ENCODE measurements at places on chromosomes 16 and 17. TPM values are rescaled to one million over a fixed set of nuclear protein-coding genes. Genes with fewer than 3 reads are reported as not detected.

- DNase-seq = no peak
Observed at GRCh38 chr16:1393613-1394176, 20.8 kb downstream of the UNKL start.

- no peak for DNase-seq
Observed at GRCh38 chr16:20946015-20946629, 45.6 kb downstream of the LYRM1 start.

GRCh38 chr16:75392906-75393305 lies 40.4 kb downstream of the CFDP1 start:
- DNase-seq = no peak

DNA sequence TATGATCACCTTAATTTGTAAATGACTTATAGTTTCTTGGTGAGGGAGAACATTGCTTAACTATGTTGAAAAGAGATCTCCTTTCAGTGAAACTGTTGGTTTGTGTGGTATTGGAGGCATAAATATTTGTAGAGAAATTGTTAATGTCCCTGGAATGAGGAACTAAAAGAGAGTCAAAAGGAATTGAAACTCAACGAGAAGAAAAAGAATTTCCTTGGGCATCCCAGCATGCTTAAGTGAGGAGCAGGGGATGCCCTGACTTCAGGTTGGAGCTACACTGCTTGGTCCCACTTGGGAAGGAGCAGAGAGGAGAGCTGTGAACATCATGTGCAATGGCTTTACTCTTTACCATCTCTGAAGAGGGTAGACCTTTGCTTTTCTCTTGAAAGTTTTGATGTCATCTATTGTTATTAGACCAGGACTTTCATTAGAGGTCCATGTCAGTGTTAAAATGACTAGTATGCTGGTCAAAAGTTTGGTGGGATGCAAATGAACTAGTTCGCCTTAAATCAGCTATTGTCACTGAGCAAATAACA lies 21.7 kb downstream of the KRT23 start:
- no peak for DNase-seq

DNA sequence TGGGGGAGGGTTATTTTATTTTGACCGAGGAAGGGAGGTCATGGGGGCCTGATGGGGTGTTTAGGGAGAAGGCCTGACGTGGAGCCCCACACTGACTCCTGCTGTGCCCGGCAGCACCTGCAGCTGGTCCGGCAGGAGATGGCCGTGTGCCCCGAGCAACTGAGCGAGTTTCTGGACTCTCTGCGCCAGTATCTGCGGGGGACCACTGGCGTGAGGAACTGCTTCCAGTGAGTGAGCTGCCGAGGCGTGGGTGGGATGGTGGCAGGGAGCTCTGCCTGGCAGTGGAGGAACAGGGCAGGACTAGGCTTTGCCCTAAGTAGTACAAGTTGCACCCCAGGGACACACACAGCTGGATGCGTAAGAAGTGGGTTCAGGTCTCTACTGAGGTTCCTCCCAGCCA lies 30.0 kb downstream of the NECAB2 start:
- no peak for DNase-seq

DNA sequence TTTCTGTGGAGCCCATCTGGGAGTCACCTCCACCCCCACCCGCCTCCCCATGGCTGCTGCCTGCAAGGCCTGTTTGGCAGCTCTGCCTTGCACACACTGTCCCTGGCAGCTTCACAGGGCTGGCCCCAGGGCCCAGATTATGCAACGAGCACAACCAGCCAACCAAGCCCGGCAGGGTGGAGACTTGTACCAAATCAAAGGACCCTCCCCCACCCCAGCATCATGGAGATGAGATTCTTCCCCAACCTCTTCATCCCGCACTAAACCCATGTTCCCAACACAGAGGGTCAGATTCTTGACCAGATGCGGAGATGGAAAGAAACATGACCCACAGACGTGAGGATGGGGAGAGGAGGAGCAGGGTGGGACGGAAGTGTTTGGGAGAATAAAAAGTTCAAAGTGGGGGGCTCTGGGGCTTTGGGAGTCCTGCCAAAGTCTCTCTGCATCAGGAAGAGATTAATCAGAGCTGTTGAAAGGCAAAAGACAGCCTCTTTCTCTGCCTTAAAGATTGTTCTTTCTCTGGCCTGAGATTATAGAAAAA lies 3.8 kb downstream of the SMARCD2 start:
- DNase-seq = peak; percentile 86

DNA sequence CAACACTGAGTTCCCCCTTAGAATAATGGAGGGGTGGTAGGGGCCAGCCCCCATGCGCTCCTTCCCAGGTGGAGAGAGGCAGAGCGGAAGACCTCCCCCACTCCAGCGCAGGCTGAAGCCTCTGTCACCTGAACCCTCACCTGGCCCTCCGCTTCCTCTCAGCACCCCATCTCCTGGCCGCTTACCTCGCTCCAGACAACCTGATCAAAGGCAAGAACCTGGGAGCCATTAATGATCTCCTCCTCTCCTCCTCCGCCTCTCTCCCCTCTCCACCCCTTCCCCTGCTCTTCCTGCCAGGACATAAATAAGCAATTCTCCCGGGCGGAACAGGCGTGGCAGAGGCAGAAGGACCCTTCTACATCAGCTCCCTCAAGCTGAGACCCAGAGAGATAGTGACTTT lies 110.2 kb upstream of the LHX1 start:
- DNase-seq = no peak

DNA sequence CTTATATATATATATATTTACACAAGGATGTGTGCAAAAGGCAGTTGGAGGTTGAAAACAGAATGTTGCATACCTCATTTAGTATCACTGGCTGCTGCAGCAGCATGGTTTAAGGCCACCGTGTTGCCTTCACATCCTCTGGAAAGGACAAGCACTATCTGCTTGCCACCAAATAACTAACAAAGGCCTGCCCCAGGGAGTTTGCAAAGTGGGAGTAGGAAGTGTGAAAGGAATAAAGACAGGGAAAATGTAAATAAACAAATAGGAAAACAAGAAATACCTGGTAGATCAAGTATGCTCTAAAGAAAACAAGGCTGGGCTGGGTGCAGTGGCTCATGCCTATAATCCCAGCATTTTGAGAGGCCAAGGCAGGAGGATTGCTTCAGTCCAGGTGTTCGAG lies 33.5 kb upstream of the GFOD2 start:
- no peak for DNase-seq

- DNase-seq = no peak
Observed at GRCh38 chr17:79793924-79794304, 3.0 kb downstream of the CBX8 start.

DNA sequence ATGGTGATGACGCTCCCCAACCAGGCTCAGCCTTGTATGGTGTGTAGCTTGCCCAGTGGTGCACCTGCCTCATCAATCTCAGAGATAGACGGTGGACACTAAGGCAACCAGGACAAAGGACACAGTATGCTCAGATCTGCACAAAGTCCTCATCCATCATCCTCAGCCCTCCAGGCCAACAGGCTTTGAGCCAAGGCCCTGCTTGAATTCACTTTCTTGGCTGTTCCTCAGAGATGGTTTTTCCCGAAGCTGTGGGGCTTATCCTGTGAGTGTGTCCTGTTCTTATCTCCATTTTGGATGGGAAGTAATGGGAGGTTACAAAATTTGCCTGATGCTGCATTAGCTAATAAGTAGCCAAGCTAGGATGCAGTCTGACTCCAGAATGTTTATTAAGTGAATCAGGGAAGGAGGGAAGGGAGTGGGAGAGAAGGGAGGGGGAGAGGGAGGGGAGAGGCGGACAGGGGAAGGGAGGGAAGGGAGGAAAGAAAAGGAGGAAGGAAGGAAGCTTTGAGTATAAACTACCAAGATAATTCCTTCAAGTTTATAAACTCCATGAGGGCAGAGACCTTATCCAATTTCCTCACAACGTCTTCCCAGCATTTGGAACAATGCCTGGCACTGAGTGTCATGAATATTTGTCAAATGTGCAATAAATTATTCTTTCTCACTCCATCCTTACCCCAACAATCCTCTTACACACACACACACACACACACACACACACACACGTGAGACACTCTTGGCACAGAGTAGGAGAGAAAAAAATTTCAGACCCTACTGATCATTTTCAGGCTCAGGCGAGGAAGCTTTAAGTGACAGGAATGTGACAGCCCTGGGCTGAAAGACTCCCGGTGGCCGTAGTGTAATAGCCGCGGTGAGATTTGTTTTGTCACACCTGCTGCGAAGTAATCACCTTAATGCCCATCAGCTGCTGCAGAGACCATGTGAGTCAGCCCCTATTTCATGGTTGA lies 84.3 kb downstream of the BMERB1 start:
- DNase-seq = peak; percentile 34

- peak; percentile 68 for DNase-seq
Observed at GRCh38 chr16:11181899-11182279, 74.1 kb downstream of the SOCS1 start.

DNA sequence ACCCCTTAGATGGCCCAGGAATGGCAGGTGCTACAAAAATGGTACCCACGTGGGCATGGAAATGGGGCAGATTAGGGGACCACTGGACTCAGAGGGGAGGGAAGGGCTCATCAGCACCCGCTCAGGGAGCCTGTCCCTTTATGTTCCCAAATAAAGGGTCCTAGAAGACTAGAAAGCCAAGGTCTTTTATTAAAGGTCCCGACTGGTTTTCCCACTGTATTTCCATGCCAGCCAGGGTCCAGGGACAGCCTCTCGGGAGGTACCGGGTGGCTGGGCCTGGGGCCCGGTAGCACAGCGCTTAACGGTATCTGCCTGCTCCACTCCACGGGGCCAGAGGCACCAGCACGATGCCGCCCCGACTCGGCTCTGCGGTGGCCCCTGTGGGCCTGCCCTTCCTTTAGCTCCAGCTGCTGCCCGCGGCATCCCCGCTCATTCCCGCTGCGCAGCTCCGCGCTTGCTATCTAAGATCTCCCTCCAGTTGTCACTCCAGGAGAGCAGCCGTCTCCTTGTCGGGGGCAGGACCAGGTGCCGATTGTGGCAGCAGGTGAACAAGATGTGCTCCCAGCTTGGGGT lies 1.4 kb downstream of the NT5C start:
- peak; percentile 82 for DNase-seq

DNA sequence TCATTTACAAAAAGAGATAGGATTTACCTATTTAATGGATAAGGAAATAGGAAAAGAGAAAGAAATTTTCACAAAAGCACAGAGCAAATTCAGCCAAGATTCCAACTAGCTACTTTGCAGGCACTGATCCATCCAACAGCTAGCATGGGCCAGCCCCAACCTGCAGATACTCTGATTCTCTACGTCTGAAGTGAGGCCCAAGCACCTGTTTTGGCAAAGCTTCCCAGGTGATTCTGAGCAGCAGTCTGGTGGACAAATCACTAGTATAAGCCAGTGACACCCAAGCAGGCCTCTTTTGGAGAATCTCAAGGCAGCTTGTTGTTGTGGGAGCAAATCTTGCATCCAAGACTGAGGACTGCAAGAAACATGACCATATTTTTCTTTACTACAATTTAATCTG lies 20.9 kb upstream of the CALB2 start:
- no peak for DNase-seq

DNA sequence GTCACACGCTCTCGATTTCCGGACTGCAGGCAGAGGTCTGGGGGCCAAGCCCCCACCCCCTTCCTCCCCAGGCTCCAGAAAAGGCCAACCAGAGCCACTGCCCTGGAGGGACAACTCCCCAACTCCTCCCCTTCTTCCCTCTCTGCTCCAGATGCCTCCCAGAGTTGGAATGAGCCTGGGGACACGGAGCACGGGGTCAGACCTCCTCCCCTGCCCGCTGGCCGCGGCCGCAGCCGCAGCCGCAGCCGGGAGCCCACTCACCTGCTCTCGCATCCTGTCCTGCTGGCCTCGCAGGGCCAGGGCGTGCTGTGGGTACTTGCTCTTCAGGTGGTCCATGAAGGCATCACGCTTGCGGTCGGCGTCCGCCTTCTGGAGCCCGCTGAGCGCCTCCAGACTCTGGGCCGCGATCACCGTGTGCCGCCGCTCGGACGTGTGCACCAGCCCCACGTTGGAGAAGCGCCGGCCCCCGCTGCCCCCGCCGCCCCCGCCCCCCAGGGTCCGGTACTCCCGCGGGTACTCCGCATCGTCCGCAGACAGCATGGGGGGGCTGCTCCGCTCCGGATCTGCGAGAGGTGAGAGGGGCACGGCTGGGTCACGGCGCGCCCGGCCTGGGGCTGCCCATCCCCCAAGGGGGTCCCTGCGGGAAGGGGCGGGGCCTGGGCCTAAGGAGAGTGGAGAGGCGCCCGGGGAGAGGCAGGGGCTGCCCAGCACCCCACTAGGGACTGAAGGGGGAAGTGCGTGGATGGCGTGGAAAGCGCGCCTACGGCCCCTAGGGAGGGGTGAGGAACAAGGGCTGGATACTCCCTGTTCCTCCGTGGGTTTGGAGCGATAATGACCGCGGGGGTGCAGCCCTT lies 27.3 kb downstream of the SRCIN1 start:
- DNase-seq = no peak

- DNase-seq = no peak
Observed at GRCh38 chr16:48602356-48603014, 7.5 kb downstream of the N4BP1 start.

DNA sequence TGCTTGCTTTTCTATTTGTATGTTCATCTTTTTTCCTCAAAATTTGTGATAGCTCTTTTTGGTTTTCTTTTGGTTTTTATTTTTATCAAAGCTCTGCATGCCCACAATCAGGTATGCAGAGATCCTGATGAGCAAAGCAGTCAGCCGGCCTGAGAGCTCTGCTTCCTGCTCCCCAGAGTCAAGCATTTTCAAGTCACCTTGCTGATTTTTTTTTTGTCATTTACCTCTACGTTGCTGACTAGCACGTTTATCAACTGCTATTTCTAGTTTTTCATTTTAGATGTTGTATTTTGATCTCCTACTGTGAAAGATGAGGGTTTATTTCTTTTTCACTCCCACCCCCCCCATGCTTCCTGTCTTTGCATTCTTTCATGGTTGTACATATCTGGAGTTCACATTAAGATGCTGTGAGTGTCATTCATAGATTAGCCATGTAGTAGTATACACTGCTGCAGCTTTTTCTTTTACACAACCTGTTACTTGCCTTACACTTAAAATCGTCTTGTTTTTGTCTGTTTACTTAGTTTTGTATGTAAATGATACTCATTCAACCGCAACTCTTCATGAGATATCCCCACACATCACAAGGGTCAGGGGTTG lies 196.2 kb downstream of the LGALS9B start:
- DNase-seq = no peak

GRCh38 chr17:67157732-67158639 lies 87.0 kb downstream of the HELZ start:
- no peak for DNase-seq

The LITAF gene
- total RNA-seq = 75.4 TPM

The RAB26 gene
- total RNA-seq = 0.89 TPM

The RDM1 gene
- total RNA-seq = not detected

The HP gene
- total RNA-seq = 53.3 TPM

The MMP2 gene
- total RNA-seq = 265 TPM

The CDH3 gene
- total RNA-seq = 11.5 TPM

The MSI2 gene
- total RNA-seq = 33.7 TPM

The LPCAT2 gene
- total RNA-seq = 14.4 TPM

The TOP2A gene
- under 0.01 TPM for total RNA-seq

All from upper lobe of left lung (tissue), 6 donors.